ENCODE measurements at places on chromosomes 6 and 20.
A peak's percentile ranks its signal among the peaks of the same experiment; 100 is the strongest.

- no peak for DNase-seq
Measured at GRCh38 chr6:24926192-24926591, 9.6 kb downstream of the RIPOR2 start.

DNA sequence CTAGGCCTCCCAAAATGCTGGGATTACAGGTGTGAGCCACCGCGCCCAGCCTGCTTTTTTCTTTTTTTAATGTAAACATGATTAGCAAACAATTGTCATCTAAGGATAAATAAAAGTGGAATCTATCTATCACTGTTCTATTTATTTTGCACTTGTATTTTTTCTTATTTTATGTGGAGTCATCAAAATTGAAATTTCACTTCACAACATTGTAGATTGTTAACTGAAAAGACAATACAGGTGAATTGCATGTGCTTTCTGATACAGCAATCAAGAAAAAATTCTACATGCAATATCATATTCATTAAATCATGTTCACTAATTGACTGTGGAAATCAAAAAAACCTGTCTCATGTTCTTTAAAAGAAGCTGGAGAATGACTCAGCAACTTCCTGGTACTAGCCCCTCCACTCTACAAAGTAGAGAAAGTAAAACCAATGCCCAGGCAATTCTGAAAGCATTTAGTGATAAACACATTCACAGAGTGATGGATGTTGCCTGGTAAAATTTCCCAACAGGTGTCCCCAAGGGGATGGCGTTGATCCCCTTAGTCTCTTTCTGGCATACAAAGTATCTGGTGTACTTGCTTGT is 10.7 kb upstream of the RFX6 start:
- DNase-seq = no peak

GRCh38 chr20:49713753-49714712 is at the start of gene B4GALT5:
Gene B4GALT5, minus strand, starts transcription at chr20:49713878. Its CDS starts 188 bp downstream, at chr20:49713690.
- DNase-seq = peak; percentile 72

DNA sequence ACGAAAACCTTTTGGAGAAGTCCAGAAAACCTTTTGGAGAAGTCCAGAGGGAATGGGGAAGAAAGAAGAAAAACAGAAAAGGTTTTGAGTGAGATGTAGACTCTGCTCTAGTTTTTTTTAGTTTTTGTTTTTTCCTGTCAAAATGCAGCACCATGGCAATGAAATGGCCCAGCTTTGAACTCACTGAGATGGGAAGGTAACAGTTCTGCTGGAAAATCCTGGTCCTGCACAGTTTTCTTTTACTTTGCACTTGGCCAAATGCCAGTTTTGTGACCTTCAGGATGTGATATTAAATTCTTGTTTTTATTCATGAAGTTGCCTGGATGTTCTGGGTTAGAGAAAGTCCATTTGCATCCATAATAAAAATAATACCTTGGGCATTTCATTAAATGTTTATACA is 145.7 kb downstream of the CFAP61 start:
- no peak for DNase-seq

DNA sequence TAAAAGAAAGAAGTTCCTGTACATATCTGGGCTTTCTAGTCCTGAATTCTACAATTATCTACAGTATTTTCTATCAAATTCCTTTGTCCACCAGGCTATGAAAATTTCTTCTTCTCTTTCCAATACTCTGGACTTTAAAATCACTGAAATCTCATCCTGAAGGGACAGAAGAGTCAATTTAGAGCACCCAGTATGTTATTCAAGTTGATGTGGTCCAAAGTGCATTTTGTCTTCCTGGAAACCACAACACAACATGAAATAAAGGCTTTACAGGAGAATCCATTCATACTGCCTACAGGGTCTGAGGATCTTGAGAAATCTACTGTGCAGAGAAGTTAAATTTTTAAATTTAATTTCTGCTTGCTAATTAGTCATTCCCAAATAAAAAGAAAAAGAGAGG is 94.9 kb upstream of the ADGRF1 start:
- DNase-seq = no peak

- DNase-seq = no peak
Measured at GRCh38 chr20:24653306-24653705, 183.9 kb downstream of the SYNDIG1 start.

- DNase-seq = no peak
Measured at GRCh38 chr6:4956625-4957024, 47.2 kb downstream of the RPP40 start.

DNA sequence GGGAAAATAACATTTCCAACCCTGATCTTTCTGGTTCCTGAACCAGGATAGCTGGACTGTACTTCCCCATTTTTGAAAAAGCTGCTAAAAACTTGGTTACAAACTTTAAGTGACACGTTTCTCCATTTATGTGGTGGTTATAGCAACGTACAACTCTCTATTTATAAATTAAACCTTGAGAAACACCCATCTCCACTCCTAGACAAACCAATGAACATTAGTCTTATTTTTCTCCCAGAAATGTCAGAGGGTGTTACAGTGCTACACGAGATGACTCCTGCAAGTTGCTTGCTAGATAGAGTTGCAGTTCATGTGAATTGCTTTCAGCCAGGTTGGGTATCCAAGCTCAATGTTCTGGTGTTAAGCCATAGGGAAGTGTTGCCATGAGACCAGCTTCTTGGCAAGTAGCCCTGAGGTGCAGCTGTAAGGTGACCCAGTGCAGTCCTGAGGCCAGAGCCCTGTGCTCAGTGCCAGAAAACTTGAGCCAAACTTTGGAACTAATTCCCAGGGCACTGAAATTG is 51.3 kb upstream of the REV3L start:
- DNase-seq = no peak

DNA sequence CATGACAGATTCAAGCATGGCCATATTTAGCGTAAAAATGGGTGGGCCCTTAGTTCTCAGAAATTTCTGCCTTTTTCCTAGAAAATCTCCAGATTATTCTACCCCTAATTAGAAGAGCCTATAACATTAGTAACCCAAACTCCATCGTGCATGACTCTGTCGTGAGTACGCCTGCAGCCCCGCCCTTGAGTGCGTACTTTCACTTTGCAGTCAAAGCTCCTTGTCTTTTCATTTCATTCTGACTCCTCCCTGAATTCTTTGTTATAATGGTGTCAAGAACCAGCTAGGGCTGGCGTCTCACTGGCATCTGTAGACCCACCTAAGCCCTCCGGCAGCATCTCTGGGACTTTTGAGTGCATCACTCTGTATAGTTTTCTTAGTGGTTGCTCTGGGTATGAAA is 61.7 kb upstream of the NOX3 start:
- DNase-seq = no peak

GRCh38 chr6:21937466-21937865 is 343.9 kb downstream of the SOX4 start:
- no peak for DNase-seq

- DNase-seq = no peak
Measured at GRCh38 chr20:62069741-62070216, 4.1 kb upstream of the TAF4 start.

- DNase-seq = no peak
Measured at GRCh38 chr6:145227593-145227992, 507.7 kb downstream of the EPM2A start.

DNA sequence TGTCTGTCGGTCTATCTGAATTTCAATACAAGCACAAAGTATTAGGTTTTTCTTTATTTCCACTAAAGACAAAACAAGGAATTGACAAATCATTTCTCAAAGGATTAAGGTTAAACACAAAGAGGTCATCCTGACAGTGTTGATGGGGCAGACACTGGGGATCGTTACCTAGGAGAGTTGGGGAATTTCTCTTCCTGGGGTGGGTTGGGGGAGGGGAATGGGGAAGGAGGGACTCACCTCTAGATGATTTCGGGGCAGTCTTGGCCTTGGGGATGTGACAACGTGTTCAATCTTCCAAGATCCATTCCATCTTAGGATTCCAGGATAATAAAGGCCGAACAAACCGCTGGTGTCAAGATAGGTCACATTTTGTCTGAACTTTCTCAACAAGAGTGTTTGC is 35.4 kb upstream of the FOXA2 start:
- no peak for DNase-seq

DNA sequence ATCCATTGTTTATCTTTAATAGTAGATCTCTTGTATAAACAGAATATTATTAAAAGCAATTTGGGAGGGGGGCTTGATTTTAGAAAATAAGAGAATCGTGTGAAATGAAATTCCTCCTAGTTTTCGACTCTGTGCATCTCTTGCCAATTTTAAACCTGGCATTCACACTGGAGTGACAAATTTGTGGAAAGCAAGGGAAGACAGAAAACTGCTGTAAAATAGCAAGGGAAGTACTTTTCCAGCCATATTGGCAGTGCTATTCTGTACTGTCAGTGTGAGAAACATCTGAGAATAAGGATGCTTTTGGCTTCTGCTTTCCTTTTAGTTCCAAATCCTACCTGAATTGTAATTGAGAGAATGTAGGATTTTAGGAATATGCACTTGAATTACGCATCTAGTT is 40.2 kb downstream of the TOP1 start:
- DNase-seq = no peak

- DNase-seq = no peak
Measured at GRCh38 chr20:35004051-35004725, 48.5 kb downstream of the MYH7B start.

GRCh38 chr6:151698931-151699700 is 108.4 kb upstream of the ESR1 start:
- DNase-seq = no peak

GRCh38 chr6:26473429-26473757 is 15.6 kb downstream of the BTN2A1 start:
- DNase-seq = no peak

Measured in activated naive CD4-positive, alpha-beta T cell treated with anti-CD3 and anti-CD28 coated beads, Interleukin-2, amount 50 U/mL, for 16 hours (primary cell).